ENCODE measurements at places on chromosomes 3 and 15.

GRCh38 chr15:38670128-38671005 lies 105.8 kb upstream of the RASGRP1 start:
- no peak for DNase-seq

- no peak for DNase-seq
These were observed 20.4 kb downstream of the CDIN1 start for GRCh38 chr15:36599620-36600433.

DNA sequence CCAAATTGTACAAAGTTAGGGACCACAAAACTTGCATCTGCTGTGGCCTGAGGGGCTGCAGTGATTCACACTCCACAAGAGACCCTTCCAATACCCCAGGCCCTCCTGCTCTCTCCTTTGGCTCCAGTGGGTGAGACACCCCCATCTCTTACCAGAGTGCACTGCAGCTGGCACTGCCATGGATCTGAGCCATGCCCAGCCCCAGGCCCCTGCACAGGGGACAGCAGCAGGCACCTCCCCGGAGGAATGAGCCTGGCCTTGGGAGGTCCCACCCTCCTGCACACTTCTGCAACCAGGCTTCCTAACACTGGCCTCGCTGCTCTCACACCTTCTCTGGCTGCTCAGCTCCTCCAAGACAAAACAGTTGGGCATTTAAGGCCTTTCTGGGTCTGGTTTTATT lies 16.3 kb upstream of the TSPAN3 start:
- no peak for DNase-seq

DNA sequence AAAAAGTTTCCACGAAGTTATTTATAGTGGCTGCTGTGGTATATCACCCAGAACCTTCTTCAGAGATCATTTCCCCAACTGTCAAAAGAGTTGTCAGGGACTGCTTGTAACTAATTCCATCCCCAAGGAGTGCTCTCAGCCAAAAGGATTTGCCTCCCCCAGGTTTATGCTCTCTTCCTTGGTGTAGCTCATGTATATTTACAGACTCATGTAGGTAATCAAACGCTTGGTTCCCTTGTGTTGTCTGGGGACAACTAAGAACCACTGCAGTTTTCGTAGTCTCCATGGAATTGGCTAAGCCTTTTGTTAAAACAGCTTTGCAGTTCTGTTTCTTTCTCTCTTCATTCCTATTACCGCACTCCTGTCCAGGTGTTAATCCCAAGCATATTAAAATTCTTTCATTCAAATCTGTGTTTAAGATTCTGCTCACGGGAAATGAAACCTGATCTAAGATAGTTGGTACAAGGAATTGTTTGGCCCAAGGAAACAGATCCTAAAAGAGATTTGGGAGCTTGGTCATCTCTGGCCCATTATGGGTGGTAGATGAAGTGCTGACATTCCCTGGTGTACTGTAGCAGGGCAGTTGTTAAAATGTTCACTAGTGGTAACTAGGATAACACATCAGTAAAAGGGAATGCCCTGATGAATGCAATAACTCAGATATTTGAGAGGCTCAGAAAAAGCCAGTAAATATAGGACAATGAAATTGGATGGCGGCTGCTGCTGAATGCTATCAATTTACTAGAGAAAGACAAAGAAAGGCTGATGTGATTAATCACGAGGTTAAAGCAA lies 361.3 kb upstream of the GBE1 start:
- DNase-seq, result no peak

DNA sequence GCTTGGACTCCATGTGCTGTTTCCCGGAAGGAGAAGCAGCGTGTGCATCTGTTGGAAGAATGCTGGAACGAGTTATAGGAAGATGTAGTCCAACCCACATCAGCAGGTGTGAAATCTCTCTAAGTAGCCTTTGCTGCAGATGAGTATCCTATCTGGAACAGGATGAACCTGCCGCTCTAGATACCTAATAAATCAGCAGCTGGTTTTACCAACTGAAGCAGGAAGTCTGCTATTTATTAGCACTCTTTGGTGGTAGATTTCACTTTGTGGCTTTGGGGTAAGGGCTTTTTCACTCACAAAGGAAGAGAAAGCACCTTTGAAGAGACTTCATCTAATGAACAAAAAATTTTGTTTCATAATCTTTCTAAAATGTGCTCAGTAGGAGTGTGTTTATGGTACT lies 66.4 kb downstream of the DCUN1D1 start:
- no peak for DNase-seq

- no peak for DNase-seq
These were observed 1.4 kb downstream of the LOXL1 start for GRCh38 chr15:73927476-73928240.

- DNase-seq, result no peak
These were observed 515.3 kb downstream of the ZBBX start for GRCh38 chr3:166864473-166865467.
